Activated CD4-positive, alpha-beta T cell treated with anti-CD3 and anti-CD28 coated beads, Interleukin-10, Interleukin-2, amounts not matched to agents 100 ng/mL and 50 ng/mL, durations not matched to agents 16 hours and 8 hours (primary cell): ENCODE measurements at places on chromosomes 7 and 10.

- DNase-seq = no peak
Measured at GRCh38 chr7:22302951-22303423, 54.0 kb downstream of the RAPGEF5 start.

- no peak for DNase-seq
Measured at GRCh38 chr10:16988900-16989299, 140.7 kb downstream of the CUBN start.

GRCh38 chr10:18044976-18045720 is 93.4 kb downstream of the SLC39A12 start:
- no peak for DNase-seq

DNA sequence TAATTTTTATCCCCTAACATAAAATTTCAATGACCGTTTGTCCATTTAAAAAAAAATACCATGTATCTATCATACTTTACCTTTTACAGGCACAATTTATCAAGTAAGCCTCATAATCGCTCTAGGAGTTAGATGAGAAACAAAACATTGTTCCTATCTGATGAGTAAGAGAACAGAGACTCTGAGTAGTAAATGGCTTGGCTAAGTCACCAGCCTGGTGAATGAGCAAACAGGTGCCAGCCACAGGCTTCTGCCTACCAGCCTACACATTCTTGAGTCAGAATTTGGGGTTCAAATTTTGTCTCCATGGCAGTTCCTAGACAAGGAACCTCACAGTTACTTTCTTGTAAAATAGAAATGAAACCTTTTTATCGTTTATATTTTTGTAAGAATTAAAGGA is 235.4 kb downstream of the HGF start:
- no peak for DNase-seq

DNA sequence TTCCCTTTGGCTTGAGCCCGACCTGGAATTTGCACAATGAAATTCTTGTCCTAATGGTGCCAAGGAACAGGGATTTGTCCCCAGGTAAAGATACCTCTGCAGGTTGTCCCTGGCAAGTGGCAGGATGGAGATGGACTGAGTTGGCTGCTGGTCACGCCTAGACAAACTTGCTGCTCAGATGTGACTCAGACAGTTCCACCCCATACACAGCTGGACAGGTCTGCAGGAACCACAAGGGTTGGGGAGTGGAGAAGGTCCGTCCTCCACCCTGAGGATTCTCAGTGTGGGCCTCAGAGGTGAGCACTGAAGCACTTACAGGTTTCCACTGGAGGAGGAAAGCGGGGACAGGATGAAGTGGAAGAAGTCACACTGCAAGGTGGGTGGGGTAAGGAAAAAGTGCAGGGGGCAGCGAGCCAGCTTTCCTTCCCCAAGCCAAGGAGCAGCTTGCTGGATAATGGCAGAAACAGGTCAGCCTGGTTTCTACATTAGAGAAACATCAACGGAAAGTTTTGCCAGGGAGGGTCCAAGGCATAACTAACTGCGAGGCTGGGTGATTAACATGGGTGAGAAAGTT is 20.5 kb downstream of the ITPRIP start:
- no peak for DNase-seq

DNA sequence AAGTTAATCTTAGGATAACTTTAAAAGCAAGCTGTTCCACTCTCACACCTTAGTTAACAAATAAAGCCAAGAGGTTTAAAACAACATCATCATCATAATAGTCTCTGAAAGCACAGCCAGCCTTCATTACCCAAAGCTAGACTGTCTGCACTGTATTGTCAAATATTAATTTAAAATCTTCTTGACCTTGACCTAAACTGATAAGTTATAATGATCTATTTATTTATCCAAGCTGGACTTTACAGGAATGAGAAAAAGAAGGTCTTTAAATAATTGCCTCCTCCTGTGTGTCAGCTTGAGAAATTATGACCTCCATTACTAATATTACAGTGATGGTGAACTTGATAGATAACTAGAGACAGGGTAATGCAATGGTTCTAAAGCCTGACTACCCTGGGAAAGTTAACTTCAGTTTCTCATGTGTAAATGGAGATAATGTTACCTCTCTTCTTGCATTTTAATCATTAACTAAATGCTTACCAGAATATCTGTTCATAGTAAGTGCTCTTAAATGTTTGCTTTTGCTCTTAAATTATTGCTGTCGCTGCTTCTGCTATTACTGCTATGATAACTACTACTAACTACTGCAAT is 111.0 kb downstream of the KAT6B start:
- DNase-seq = no peak

DNA sequence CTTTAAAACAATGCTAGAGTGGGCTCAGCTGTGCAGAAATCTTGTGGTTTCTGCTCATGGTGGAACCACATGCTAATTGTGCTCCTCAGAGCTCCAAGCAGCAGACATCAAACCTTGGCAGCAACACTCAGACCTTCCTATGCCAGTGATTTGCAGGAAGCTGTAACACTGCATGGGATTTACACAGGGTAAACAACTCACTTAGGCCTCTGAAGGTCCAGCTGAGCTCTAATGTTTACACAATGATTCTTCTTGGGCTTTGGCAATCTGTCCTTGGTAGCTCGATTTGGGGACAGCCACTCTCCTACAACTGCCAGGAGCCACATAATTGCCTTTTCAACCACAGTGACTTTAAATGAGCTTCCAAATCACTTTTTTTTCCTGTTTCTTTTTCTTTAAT is 97.7 kb upstream of the PDLIM1 start:
- DNase-seq = no peak

GRCh38 chr7:6271694-6272440 is 557 bp downstream of the CYTH3 start:
- DNase-seq = no peak

GRCh38 chr7:89680161-89680560 is 474.1 kb upstream of the STEAP1 start:
- no peak for DNase-seq

DNA sequence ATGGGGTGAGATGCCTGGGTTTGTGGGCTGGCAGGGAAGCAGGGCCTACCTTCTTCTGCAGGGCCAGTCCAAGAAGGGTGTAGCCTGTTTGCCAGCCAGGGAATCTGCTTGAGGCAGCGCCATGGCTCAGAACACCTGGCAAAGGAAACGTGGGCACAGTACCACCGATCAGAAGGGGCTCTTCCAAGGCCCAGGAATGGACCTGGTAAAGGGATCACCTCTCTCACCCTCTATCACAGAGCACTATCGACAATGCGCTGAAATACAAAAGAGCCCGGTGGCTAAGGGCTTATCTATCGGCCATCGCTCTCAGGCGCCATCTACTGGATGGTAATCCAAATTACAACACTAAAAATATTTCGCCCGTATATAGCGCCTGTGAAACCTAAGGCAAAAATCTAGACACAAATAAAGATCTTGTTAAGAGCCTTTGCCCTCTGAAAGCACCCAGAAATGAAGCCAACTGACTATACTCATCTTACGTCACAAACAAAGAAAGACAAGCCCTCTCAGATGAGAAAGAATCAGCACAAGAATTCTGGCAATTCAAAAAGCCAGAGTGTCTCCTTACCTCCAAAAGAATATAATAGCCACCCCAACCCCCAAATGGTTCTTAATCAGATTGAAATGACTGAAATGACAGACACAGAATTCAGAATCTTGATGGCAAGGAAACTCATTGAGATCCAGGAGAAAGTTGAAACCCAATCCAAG is 217.8 kb upstream of the HPS1 start:
- peak; percentile 45 for DNase-seq

GRCh38 chr10:30456266-30456665 is 22.3 kb downstream of the MAP3K8 start:
- peak; percentile 67 for DNase-seq

DNA sequence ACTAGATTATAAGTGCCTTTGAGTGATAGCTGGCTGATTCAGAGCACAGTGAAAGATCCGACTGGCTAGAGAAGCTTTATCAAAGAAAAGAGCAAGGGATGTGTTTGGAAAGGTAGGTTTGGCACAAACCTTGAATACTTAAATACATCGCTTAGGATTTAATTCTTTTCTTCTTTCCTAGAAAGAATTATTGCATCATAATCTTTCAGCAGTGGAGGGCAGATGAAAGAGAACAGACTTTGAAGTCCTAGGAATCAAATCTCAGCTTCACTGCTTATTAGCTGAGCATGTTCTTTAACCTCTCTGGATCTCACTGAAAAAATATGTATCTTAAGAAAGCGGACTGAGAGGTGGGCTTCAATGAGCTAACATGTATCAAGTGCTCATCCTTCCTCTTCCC is 122.8 kb downstream of the ZNF365 start:
- no peak for DNase-seq
